ENCODE measurements at places on chromosomes 6 and 20.

GRCh38 chr6:24480705-24481104 is 8.7 kb downstream of the GPLD1 start:
- no peak for DNase-seq

DNA sequence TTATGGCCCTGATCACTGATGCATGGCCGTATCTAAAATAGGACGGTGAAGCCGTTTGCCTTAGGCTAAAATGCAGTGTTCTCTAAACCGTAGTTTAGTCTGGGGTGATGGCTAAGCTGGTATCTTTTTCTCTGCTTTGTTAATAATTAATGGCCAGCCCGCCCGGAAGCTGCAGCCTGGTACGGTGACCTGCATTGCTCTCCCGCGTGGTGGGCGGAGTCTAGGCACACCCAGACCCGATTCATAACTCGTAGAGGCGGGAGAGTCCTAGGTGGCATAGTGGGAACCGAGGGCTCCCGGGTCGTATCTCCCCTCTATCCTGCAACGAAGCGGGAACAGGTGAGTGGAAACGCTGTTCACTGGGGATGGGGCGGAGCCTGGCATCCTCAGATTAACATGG is 5.5 kb downstream of the CDH4 start:
- DNase-seq: no peak

GRCh38 chr6:15961635-15962448 is 167.0 kb upstream of the MYLIP start:
- DNase-seq: no peak

- DNase-seq: no peak
Observed at GRCh38 chr20:9311132-9311531, 203.3 kb upstream of the LAMP5 start.

GRCh38 chr6:44177691-44178423 is 19.2 kb downstream of the CAPN11 start:
- DNase-seq: no peak

DNA sequence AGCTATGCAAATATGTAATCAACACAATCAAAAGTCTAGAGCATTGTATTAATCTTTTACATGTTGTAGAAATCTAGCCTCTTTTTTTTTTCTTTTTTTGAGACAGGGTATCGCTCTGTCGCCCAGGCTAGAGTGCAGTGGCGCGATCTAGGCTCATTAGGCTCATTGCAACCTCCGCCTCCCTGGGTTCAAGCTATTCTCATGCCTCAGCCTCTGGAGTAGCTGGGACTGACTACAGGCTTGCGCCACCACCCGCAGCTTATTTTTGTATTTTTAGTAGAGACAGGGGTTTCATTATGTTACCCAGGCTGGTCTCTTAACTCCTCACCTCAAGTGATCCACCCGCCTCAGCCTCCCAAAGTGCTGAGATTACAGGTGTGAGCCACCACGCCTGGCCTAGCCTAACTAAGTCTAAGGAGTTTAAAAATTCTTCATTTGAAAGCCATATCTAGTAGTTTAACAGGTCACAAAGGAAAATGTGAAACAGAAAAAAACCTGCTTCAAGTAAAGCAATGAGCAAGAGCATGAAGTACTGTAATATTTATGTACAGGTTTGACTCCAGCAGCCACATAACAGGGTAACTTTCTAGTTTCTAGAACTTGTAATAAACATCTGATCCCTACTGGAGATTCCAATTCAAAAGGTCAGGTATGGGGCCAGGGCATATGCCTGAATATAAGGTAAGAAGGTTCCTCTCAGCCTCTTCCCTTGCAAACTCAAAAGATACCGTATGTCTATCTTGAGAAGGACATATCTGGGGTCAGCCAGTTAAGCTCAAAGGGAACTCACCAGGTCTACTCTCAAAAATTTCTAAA is 4.4 kb downstream of the CPNE1 start:
- DNase-seq: no peak

DNA sequence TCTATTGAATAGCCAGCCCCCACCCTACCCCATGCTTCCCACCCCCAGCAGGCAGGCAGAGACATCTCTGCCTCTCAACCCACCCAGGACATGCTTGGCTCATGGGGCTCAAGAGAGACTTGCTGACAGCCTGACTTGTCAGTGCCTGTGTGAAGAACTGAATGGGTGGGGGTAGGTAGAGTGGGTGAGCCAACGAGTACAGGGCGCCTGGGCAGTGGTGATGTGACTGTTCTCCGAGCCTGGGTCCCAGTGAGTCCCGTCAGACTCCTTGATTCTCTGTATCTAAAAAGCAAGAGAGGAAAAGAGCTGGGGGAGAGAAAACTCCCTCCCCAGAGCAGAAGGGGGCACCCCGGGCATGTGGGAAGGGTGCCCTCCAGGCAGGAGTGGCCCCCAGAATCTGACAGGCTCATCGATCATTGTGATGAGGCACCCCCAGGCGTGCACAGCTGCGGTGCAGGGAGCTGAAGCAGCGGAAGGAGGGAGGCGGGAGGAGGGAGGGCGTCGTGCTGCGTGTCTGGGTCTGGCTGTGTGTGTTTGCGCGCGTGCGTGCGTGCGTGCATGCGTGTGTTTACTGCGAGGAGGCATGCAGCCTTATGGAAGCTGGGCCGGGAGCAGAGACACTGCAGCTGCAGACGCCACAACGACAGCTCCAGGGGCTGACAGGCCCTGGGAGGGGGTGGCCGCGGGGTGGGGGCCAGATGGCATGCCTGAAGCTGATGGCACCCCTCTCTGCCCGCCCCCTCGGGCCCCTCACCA is 40.2 kb downstream of the FOXP4 start:
- no peak for DNase-seq

DNA sequence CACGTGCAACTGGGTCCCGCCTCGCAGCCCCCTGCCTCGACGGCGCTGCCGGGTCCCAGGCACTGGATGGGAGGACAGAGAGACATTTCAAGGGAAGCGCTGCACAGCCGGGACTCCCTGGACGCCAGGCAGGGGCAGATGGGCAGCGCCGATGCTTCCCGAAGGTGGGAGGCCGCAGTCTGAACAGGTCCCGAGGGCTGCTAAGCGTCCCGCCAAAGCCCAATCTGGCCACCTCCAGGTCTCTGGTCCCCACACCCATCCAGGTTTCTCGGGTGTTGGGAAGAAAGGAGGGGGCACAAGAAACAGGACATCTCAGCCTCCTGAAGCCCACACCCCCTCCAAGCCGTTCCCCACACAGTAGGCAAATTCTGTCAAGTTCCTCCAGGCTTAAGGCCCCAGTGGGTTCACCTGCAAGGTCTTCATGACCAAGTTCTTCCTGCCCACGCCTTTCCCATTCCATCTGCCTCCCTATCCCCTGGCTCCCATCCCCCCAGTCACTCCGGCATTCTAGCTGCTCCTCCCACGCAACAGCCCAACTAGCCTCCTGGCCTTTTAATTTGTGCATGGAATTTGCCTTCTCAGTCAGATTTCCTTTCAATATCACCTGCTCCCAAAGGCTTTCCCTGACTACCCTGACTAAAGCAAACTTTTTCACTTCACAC is 5.4 kb upstream of the CPXM1 start:
- no peak for DNase-seq

GRCh38 chr20:40080041-40080652 is 608.9 kb downstream of the MAFB start:
- no peak for DNase-seq

DNA sequence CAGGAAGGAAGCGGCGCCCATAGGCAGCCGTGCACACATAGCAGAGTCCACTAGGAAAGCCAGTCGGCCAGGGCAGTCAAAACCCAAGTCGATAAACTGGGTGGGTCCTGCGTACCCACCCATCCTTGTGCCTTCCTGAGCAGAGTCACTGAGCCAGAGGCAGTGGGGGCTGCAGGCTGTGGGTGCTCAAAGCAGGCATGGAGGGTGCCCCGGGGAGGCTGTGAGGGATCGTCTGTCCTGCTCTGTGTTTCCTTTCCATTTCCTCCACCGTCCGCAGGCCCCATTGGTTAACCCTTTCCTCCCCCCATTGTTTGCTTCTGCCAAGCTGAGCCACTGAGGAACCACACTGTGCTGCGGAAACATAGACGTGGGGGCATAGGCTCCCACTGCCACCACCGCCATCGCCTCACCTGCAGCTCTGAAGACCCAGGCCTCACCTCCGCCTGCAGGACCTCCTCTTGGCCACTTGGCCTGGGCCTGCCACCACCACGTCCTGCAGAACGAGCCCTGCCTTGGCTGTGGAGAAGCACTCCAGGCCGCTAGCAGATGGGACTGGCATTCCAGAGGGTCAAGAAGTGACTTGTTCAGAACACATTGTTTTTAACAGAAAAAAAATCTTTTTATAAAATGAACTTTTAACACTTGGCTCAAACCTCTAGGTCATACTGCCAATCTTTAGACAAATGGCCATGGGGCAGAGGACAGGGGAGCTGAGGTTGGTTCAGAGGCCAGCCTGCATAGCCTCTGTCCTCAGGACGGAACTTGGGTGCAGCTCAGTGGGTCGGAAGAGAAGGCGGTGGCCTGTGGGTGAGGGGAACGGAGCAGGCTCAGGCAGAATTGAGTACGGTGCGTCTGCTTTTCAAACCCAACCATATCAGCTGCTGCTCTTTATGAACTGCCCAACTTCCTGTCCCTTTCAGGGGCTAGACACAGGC is 52.6 kb downstream of the TCP11 start:
- no peak for DNase-seq

DNA sequence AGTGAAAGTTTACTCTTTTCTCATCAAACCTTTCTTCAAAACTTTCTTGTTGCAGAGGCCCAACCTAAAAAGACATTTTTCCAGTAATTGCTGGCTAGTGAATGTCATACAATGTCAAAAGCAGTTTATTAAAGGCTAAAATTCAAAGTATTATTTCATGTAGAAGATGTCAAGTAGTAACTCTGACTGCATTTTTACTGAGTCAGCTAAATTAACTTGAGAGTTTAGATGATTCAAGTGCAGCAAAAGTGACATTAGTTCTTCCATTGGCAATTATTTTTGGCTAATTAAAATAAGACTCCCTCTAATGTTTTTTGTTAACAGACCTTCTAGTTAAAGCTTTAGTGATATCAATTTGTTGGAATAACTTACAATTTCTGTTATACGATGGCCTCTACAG is 1438.5 kb downstream of the GRIK2 start:
- no peak for DNase-seq

DNA sequence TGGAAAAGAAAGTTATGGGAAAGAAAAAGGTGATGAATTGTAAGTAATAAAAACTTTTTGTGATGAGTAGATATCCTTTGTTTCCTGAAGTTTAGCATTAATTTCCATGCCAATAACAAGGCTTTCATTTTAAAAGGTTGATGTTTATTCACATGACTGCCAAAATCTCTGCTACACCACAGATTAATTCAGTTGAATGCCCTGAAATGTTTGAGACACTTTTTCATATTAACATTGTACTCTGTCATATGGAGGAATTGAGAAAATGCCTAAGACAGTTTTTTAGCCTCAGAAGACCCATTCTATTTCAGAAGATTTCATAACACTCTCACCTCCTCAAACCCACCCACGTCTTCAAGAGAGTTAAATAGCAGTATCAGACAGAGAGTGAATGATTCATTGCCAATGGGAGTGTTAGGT is 115.5 kb downstream of the ADGRG6 start:
- no peak for DNase-seq

DNA sequence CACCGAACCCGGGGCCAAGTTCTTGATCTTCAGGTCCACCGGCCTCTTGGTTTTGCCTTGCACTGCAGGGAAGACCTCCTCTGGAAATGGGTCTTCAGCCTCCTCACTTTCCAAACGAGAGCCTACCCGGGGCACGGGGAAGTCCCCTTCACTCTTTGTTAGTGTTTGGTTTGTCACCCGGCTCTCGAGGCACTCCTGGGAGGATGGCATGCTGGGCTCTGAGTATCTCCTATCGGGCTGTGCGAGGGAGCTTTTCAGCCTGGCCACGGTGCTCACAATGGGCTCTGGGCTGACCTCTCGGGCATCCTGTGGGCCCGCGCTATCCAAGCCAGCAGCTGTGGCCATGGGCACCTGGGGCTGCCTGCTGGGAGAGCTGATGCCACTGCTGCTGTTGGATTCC is 8.1 kb downstream of the TAGAP start:
- DNase-seq: no peak

- DNase-seq: no peak
Observed at GRCh38 chr20:41064377-41064776, 35.8 kb downstream of the TOP1 start.

GRCh38 chr6:4901386-4902061 is 102.3 kb downstream of the RPP40 start:
- DNase-seq: no peak

GRCh38 chr6:152472325-152472724 is 164.8 kb downstream of the SYNE1 start:
- DNase-seq: no peak

DNA sequence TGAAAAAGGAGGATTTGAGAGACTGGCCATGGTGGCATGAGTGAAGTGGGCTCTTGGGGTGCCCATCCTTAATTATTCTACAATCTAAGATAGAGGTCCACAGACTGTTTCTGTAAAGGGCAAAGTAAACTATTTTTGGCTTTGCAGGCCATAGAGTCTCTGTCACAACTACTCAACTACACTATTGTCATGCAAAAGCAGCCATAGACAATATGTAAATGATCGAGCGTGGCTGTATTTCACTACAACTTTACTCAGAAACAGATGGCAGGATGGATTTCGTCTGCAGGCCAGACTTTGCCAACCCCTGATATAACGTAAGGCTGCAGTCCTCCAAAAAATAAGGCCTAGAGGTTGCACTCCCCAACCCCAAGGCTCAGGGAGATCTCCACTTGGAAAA is 58.2 kb upstream of the NAA20 start:
- no peak for DNase-seq

DNA sequence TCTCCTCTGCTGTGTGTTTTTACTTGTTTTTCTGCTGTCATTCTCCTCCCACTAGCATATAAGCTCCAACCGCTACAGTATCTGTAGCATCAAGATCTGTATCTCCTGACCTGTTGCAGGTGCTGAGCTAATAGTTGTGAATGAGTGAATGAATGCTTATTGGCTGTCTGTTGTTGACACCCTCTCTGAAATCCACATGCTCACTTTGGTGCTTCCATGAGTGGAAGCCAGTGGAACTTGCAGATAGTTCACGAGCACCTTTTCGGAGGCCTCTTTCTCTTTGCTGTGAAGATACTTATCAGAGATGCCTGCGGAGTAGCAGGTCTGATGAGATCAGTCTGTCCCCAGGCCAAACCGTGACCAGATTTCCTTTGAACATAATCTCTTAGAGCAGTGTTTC is 117.3 kb downstream of the EYA2 start:
- DNase-seq: no peak

DNA sequence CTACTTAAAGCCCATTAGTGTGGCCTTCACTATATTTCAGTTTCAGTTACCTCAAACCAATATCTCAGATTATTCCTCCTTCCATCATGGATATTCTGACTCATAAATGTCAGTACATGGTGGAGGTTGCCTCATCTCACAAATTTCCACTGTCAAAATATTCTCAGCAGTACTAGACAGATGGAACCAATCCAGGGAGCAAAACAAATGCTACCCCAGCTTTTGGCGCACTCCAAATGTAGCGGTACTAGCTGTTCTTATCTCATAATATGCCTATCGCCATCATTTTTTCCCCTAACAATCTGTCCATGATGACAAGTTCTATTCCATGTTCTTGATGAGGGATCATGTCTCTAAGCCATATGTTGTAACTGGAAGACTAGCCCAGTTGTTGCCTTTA is 1026.1 kb downstream of the KIF16B start:
- DNase-seq: no peak

Data from stimulated activated CD8-positive, alpha-beta memory T cell treated with anti-CD3 and anti-CD28 coated beads, Interleukin-2, amount 100 ng/mL, for 1 hour (primary cell).